ENCODE measurements at places on chromosomes 11 and 22.

- no peak for DNase-seq
Measured at GRCh38 chr11:108733479-108734116, 68.7 kb downstream of the DDX10 start.

GRCh38 chr11:64348383-64349024, 8.5 kb downstream of the CCDC88B start:
- no peak for DNase-seq

- no peak for DNase-seq
Measured at GRCh38 chr11:64650923-64651523, 60.0 kb downstream of the SLC22A12 start.

- DNase-seq: no peak
Measured at GRCh38 chr11:94597896-94598295, 30.7 kb downstream of the PIWIL4 start.

DNA sequence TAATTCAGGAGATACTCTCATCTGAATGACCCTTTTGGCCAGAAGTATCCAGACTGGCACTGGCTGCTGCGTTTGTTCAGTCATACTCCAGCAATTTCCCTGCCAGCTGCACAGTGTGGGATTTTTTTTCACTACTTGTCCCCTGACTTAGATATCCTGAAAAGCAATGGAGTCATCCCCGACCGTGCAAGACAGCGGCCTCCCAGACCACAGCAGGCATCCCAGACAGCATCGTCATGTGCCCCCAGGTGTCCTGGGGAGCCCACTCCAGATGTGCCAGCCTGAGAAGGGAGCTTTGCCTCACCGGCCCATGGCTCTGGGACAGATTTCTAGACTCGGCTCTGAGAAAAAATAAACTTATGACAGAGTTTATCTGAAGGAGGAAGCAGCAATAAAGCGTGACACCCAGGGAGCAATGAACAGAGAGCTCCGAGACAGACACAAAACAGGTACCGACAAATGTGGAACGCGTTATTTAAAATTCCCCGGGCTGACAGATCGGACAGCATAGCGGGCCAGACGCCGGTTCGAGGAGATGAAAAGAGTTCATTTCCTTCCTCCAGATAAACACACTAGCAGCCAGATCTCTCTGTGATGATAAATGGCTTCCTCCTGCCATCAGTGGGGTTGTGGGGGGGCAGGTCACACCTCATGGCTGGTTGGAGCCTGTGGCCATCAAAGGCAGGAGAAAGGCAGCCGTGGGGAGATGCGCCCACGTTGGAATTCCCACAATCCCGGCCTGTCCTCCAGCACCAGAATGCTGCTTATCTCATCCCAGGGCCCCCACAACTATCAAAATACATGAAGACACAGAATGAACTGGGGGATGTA, 106.4 kb upstream of the FGF3 start:
- no peak for DNase-seq

GRCh38 chr22:31909977-31910376, 34.4 kb upstream of the YWHAH start:
- no peak for DNase-seq

GRCh38 chr11:109526931-109527330, 104.9 kb downstream of the C11orf87 start:
- no peak for DNase-seq

- no peak for DNase-seq
Measured at GRCh38 chr11:132318421-132319157, 948.2 kb downstream of the NTM start.

DNA sequence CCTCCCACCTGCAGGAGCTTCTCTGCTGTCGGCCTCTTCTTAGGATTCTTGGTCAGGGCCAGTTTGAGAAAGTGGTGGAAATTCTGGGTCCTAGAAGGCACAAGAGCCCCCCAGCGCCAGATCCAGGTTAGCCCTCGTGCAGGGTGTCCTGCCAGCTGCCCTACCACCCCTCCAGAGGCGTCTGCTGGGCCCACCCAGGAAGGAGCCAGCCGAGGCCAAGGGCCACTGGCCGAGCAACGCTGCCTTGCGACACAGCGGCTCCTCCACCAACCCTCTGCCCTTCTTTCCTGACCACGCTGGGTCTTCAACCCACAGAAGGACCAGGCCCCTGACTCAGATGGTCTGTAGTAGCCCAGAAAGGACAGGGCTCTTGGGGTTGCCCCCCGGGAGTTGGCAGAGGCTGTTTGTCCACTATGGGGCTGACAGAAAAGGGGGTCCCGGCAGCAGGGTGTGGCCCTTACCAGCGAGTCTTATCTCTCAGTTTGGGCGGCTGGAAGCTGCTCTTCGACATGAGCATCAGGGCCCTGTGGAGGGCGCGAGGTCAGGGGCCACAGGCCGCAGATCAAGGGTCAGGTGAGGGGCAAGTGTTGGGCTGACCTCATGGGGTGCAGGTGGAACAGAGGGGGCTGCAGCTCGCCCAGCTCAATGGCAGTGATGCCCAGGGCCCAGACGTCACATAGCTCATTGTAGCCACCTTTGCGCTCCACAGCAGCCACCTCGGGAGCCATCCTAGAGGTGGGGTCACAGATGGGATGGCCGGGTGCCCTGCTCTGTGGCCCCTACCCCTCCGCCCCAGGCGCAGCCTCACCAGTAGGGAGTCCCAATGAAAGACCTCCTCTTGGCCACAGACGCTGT, 2.5 kb downstream of the MAP4K2 start:
- DNase-seq: no peak

GRCh38 chr22:37260155-37260795, 16.2 kb upstream of the RAC2 start:
- no peak for DNase-seq

GRCh38 chr11:16127732-16128131, 228.6 kb downstream of the SOX6 start:
- DNase-seq: no peak

- no peak for DNase-seq
Measured at GRCh38 chr11:63023222-63023814, 7.7 kb upstream of the SLC22A8 start.

DNA sequence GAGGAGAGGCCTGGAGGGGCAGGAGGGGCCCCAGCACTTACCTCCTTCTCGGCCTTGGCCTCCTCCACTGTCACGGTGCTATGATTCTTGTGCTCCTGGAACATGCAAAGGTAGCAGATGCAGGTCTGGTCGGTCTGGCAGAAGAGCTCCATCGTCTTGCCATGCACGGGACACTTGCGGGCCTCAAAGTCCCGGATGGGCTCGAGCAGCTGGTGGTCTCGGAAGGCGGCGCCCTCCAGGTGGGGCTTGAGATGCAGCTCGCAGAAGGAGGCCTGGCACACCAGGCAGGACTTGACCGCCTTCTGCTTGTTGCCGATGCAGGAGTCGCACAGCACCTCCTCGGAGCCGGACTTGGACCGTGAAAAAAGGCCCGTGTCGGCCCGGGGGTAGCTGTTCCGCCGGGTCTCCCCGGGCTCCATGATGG, 714 bp downstream of the TRIM29 start:
- DNase-seq: peak; percentile 41

GRCh38 chr11:4044976-4045646, 49.5 kb upstream of the RRM1 start:
- DNase-seq: no peak

GRCh38 chr11:32006799-32007388, 84.0 kb upstream of the RCN1 start:
- no peak for DNase-seq

DNA sequence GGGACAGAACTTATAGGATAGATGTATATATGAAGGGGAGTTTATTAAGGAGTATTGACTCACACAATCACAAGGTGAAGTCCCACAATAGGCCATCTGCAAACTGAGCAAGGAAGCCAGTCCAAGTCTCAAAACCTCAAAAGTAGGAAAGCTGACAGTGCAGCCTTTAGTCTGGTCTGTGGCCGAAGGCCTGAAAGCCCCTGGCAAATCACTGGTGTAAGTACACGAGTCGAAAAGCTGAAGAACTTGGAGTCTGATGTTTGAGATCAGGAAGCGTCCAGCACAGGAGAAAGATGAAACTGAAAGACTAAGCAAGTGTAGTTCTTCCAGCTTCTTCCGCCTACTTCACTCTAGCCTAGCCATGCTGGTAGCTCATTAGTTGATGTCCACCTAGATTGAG, 799.6 kb upstream of the ARHGAP42 start:
- no peak for DNase-seq
